Activated CD4-positive, CD25-positive, alpha-beta regulatory T cell (primary cell): ENCODE measurements at places on chromosomes 16 and 17.

GRCh38 chr16:66735891-66736290 lies 15.5 kb downstream of the DYNC1LI2 start:
- no peak for DNase-seq

DNA sequence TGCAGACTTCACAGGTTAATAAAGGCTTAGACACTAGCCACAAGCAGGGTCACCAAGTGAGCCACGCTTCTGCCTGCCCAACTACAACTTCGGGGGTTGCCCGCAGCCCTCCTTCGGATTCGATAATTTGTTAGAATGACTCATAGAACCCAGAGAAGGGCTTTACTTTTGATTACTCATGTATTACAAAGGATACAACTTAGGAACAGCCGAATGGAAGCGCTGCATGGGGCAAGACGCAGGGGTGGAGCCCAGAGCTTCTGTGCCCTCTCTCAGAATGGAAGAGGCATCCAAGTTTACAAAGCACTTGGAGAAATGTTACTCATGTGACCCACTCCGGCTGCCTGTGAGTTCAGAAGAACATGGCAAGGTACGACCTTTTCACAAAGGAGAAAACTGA lies 7.5 kb upstream of the CDH5 start:
- no peak for DNase-seq

DNA sequence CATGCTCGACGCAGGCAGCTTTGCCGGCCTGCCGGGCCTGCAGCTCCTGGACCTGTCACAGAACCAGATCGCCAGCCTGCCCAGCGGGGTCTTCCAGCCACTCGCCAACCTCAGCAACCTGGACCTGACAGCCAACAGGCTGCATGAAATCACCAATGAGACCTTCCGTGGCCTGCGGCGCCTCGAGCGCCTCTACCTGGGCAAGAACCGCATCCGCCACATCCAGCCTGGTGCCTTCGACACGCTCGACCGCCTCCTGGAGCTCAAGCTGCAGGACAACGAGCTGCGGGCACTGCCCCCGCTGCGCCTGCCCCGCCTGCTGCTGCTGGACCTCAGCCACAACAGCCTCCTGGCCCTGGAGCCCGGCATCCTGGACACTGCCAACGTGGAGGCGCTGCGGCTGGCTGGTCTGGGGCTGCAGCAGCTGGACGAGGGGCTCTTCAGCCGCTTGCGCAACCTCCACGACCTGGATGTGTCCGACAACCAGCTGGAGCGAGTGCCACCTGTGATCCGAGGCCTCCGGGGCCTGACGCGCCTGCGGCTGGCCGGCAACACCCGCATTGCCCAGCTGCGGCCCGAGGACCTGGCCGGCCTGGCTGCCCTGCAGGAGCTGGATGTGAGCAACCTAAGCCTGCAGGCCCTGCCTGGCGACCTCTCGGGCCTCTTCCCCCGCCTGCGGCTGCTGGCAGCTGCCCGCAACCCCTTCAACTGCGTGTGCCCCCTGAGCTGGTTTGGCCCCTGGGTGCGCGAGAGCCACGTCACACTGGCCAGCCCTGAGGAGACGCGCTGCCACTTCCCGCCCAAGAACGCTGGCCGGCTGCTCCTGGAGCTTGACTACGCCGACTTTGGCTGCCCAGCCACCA lies 9.7 kb downstream of the VASN start:
- DNase-seq = no peak

- no peak for DNase-seq
Observed at GRCh38 chr17:48059125-48059668, 11.0 kb downstream of the NFE2L1 start.

GRCh38 chr17:80751946-80752581 lies 207.4 kb downstream of the RPTOR start:
- no peak for DNase-seq

- DNase-seq = no peak
Observed at GRCh38 chr16:68246666-68247065, 1.5 kb downstream of the PLA2G15 start.

- no peak for DNase-seq
Observed at GRCh38 chr16:81715358-81716196, 63.5 kb upstream of the PLCG2 start.

DNA sequence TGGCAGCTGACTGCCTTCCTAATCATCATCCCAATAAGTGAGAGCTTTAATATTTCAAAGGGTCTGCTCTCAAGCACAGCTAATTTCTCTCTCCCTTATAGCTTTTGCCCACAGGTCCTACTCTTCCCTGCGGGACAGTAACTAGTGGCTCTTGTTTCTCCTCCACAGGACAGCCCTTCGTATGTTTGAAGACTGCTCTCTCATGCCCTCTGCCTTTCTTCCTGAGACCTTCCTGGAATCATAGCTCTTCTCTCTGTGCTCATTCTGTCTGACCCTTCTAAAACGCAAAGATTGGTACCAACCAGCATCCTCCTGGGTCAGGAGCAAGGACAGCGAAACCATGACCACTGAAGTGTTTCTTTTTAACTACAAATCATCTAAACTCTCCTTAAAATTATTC lies 168.9 kb downstream of the GRIN2A start:
- no peak for DNase-seq

GRCh38 chr17:73255671-73256181 lies 6.0 kb downstream of the CPSF4L start:
- DNase-seq = no peak

GRCh38 chr17:27218719-27219488 lies 75.0 kb upstream of the WSB1 start:
- no peak for DNase-seq

DNA sequence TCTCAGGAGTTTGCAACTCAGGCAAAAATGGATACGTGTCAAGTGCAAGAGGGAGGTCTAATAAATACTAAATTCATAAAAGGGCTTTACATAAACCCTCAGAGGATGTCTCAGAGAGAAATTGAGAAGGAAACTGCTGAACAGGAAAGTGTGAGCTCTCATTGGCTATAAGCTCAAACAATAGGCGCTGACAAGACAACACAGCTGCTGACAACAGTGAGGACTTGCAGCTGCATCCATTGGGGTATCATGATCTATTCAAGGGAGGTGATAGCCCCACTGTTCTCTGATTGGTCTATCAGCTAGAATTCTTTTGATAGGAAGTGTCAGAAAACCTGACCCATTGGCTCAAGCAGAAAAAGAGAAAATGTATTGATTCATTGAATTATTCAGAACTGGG lies 187.2 kb downstream of the CBLN1 start:
- no peak for DNase-seq

DNA sequence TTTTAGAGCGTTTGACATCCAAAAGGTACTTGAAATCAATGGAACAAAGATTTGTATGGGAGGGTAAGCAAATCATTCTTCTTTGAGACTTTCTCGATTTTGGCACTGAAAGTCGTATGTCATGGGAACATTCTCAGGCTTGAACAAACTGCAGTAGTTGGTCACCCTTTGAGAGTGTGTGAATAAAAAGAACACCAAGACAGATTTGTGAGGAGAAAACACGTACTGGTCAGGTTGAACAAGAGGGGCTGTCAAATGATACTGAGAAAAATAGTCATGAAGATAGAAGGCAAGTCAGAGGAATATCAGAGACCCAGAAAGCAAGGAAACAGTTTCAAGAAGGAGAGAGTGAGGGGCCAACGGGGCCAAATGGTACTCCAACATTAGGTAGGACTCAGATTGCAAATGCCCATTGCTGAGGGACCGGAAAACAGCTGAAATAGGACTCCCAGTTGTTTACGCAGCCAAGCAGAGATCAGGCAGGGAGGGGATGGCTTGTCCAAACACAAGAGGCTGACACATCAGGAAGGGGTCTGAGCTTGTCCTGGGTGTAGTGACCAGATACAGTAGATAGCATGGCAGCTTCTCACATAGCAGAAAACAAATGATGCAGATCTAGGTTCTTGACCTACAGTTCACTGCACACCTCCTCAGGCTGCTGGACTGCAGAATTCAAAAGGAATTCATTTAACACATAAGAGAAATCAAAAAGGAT lies 74.5 kb upstream of the MYOCD start:
- no peak for DNase-seq

- DNase-seq = no peak
Observed at GRCh38 chr17:6641247-6641863, 495 bp downstream of the TXNDC17 start.

DNA sequence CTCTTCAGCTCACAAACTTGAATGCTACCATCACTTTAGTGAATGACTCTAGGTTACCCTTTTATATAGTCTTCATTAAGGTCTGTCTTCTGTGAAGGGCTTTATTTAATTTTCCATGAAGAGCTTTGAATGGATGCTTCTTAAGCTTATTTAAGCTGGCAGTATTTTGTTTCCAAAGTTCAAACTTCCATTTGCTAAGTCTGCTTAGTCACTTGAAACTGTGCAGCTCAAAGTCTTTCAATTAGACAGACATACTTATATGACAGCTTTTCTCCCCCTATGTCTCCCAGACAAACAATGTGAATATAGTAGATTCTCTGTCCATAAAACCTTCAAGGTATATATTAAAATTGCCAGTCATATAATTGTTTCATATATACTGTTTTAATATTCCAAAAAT lies 23.5 kb downstream of the TXNDC11 start:
- DNase-seq = no peak

DNA sequence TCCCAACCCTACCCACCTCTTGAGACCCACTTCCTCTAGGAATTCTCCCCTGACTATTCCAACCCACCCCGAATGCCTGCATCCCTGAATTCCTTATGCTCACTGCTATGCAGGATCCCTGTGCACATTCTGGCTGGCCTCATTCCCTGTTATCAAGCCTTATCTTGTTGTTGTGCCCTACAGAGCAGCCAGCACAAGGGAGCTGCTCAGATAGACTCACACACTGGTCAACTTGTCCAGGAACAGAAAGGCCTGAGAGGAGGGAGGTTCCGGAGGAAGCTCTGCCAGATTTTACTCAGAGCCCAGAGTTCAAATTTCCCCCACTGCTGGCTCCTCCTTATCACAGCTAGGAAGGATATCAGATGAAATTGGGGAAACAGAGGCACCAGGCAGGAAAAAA lies 24.8 kb upstream of the MYO18A start:
- no peak for DNase-seq

DNA sequence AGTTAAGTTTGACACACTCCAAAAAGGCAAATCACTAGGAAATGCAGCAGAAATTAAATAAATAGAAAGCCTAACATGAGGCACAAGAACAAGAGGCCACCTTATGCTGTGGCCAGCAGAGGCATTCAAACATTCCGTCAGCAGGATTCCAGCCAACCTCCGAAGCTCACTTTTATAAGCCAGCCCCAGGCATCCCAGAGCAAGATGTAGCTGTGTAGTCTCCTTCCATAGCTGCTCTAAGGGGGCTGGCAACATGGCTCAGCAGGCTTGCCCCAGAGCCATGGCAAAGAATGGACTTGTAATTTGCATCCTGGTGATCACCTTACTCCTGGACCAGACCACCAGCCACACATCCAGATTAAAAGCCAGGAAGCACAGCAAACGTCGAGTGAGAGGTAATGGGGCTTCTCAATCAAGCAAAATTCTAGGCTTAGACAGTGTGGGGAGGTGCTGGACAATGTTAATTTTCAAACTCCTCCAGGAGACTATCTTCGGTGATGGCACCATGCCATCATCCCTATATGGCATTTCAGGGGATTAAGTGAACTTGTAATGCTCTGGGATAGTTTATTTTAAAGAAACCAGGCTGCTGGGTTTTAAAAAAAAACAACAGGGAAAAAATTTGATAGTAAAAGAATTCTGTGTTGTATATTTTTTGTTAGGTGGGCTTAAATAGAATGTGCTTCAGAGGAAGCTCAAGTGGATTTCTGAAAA lies at the start of gene CLEC3A:
Gene CLEC3A, plus strand, starts transcription at position 202 of the 714 bp plus-strand sequence. Its CDS starts 79 bp downstream, at position 281.
- DNase-seq = no peak

DNA sequence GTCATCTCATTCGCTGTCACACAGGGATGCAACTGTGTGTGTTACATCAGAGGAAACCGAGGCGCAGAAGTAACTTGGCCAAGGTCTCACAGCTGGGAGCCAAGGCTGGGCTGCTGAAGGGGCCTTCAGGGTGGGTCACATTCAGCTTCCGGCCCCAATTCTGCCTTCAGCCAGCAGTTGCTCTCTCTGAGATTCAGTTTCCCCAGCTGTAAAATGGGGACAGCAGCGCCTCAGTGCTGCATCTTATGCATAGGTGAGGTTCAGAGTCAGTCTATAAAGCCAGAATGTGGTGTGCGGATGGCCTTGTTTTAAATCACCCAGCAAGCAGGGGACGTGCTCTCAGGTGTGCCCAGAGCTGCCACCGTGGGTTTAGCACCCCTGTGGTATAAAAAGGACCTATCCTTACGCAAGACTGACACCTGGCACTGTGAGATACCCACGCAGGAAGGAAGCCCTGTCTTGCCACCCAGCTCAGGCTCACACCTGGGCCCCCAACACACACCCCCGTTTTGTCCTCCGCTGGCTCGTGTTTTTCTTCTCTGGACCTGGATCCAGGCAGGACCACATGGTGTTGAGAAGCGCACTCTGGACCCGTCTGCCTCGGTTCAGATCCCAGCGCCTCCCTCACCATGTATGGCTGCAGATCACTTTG lies 94.6 kb upstream of the GSE1 start:
- no peak for DNase-seq

DNA sequence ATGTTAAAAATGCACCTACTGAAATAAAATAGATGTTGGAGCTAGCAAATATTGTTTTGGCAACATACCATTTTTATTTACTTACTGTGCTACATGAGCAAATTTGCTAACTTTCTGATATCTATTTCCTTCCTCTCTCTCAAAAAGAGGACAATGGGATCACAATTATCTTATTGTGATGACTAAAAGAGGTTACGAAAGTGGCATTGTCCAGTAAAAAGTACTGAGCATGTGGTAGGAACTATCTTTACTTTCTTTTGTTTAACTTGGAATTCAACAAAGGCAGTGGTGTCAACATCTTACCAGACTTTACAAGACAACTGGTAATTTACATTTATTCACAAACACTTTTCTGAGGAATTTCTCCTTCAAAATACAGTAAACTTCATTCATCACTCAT lies 1542.6 kb upstream of the CDH8 start:
- no peak for DNase-seq

- DNase-seq = no peak
Observed at GRCh38 chr16:10501016-10501607, 79.3 kb downstream of the EMP2 start.

DNA sequence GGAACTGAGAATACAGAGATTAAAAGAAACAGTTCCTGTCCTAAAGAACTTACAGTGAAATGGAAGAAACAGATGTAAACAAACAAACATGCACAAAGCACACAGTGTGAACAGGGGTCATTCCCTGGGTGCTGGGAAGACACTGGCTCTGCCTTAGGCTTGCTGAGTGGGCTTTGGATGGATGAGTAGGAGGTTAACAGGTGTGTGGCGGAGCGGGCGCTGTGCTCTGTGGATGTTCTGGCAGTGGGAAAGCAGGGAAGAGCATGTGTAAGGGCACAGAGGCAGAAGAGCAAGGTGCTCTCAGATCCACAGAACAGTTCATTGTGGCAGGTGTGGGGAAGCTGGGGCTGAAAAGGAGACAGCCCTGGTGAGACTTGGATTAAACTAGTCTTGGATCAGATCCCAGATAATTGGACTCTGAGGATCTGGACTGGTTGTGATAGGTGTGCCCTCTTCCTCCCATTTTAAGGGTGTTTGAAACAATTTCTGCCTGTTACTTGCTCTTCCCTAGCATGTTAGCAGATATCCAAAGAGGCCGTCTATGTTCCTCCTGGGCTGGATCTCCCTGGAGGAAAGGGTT lies 8.1 kb downstream of the HROB start:
- no peak for DNase-seq

GRCh38 chr17:81386646-81387099 lies 8.6 kb upstream of the BAHCC1 start:
- DNase-seq = no peak

GRCh38 chr16:83653785-83654184 lies 154.0 kb upstream of the HSBP1 start:
- no peak for DNase-seq

GRCh38 chr17:65158041-65158440 lies 20.9 kb downstream of the RGS9 start:
- DNase-seq = no peak
